ENCODE measurements at places on chromosomes 12 and 14.

DNA sequence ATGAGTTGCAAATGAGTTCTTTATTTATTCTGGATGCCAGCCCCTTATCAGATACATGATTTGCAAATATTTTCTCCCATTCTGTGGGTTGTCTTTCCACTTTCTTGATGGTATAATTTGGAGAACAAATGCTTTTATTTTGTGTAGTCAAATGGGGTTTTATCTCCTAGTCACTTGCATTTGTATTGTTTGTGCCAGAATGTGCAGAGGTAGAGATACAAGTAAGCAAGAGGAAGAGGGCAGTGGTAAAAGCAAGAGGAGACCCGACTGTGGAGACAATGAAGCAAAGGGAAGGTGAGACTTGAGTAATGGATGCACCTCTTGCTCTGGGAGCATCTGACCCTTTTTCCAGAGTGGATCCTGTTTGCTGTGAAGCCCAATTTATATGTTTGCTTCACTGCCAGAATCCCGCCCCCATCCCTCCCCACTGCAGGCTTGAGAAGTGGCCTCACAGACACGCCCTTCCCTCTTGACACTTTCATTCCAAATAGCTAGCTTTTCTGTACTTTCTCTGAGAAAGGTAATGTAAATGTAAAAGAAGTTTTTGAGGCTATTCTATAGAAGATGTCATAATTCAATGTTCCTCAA is 786 bp upstream of the PFKM start:
- no peak for DNase-seq

DNA sequence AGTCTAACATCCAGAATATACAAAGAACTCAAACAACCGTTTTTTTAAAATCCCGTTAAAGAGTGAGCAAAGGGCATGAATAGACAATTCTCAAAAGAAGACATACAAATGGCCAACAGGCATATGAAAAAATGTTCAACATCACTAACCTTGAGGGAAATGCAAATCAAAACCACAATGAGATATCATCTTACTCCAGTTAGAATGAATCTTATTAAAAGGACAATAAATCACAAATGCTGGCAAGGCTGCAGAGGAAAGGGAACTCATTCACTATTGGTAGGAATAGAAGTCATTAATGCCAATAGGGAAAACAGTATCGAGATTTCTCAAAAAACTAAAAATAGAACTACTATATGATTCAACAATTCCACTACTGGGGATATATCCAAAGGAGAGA is 520.1 kb downstream of the RMST start:
- DNase-seq, result no peak

DNA sequence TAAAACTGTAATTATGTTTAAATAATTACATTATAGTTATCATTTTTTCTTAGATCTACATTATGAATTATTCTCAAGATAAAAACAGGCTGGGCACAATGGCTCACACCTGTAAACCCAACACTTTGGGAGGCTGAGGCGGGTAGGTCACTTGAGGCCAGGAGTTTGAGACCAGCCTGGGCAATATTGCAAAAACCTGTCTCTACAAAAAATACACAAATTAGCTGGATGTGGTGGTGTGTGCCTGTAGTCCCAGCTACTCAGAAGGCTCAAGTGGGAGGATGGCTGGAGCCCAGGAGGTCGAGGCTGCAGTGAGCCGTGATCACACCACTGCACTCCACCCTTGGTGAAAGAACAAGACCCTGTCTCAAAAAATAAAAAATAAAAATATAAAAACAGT is 40.3 kb upstream of the KCNJ8 start:
- no peak for DNase-seq

DNA sequence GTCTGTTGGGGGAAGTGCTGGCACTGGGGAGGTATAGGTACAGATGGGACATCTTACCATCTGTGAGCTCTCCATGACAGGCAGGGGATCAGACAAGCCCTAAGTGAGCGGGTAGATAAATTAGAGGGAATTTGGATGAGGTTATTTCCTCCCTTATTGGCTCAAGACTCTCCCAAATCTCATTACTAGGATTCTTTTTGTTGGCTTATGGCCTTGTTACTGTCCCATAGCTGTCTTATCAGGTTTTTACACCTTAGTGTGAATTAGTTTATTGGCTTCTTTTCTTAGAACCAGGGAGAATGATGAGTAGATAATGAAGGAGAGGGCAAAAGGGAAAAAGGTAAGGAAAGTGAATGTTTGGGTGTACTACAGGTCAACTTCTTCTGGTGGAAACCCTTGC is 191.1 kb upstream of the PRICKLE1 start:
- DNase-seq, result no peak

- DNase-seq, result no peak
Measured at GRCh38 chr12:51391283-51392123, at the start of gene GALNT6. Gene GALNT6 (minus strand): TSS chr12:51391406. CDS start chr12:51379781, 11,625 bp downstream.

- DNase-seq, result no peak
Measured at GRCh38 chr12:68880660-68881325, 52.2 kb downstream of the CPM start.

DNA sequence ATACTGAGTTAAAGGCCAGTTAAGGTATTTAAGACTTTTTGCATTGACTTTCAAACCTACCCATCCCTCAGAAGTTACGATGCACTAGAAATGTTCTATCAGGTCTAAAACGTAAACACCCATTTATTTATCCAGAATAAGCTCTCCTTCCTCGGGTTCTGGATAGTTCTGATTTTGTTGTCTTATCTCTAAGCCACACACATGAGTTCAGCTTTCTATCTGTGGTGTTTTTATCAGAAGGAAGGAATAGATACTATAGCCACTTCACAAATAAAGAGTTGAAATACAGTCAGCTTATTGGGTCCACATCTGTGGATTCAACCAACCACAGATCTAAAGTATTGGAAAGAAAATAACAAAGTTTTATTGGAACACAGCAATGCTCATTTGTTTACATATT is 5.4 kb downstream of the SFSWAP start:
- DNase-seq, result no peak

- no peak for DNase-seq
Measured at GRCh38 chr12:18992336-18992735, 137.2 kb upstream of the PLEKHA5 start.

GRCh38 chr14:94361682-94362081 is 26.7 kb downstream of the SERPINA1 start:
- no peak for DNase-seq

GRCh38 chr12:10557766-10558165 is 52.1 kb downstream of the EIF2S3B start:
- no peak for DNase-seq

DNA sequence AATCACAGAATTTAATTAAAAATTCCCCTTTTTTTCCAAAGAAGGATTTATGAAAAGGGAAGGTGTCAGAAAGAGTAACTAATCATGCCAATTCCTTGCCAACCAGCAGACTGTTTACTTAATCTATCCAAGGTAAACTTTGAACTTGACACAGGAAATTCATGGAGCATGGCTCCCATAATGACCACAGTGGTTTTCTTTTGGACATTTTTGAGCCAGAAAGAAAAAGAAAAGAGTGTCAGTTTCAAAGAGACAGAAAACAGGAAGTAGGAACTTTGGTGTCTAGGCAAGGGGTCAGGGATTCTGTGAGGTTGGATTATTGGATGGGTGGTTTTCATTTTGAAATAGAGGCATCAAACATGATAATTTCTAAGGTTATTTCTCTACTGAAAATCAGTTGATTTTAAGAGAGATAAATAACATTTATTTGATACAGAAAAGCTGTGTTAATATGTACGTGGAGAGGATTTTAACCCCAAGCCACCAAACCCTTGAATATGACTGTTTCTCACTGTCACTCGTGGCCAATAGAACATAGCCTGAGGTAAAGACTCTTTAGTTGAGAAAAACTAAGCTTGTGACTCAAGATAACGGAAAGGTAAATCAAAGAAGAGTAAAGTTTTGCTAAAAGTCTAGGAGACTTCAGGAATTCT is 196.1 kb downstream of the TTC6 start:
- DNase-seq, result no peak

DNA sequence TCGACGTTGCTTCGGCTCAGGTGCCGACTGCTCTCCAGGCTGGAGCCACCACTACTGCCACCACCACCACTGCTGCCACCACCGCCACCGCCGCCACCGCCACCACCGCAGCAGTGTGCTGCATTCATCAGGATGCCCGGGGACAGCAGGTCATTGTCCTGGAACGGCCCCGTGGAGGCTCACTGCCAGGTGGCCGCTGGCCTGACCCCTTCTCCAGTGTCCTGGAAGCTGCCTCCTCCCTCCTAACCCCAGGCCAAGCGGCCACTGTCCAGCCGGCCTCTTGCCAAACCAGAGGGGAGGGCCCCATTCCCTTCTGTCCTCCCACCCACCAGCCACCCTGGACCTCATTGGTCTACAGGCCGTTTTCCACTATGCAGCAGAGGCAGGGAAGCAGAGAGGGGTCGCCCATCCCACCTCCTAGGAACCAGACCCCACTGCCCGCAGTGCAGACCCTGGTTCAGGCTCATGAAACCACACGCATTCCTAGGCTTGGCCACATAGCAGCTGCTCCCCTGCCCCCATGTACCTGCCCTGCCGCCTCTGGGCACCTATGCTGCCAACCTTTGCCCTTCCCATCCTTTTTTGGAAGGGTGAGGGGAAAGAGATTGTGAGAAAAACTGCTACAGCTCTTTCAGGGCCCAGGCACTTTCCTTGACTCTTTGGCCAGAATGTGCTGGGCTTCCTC is 15.2 kb downstream of the ARL6IP4 start:
- DNase-seq, result no peak

GRCh38 chr12:68352067-68352466 is 19.9 kb upstream of the MDM1 start:
- no peak for DNase-seq

DNA sequence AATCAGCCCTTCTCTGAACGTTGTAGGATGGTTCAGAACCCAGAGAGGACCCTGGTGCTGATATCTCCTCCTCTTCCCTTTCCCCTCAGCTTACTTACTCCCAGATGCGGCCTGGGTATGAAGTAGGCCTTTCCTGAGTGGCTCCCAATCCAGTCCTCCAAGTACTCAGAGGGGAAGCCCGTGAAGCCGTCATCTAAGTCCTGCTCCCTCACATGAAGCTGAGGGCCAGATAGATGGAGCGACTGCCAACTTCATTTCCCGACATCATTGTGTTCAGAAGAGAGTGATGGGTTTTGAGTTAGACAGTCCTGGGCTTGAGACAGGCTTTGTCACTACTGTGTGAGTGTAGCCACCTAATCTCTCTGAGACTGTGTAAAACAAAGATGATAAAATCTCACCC is 2.7 kb downstream of the APOLD1 start:
- DNase-seq, result no peak

GRCh38 chr14:91413547-91414474 is 3.8 kb downstream of the CCDC88C start:
- DNase-seq, result no peak

- DNase-seq, result no peak
Measured at GRCh38 chr12:76096079-76096646, 11.7 kb upstream of the NAP1L1 start.

DNA sequence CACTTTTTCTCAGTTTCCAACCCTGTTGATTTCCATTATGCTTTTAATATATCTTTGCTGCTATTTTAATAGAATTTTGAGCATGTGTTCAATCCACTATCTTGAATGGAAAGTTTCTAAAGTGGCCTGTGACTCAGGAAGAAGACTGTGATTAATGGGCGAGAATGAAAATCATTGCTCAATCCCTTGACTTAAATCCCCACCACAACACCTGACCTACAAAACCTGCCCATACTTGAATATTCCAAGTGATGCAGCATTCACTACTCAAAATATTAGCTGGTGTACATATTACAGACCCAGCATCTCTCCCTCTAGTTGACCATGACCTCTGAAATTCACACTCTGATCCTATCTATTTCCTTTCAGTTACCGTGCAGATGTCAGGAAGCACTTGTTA is 1.3 kb upstream of the OAS3 start:
- no peak for DNase-seq

DNA sequence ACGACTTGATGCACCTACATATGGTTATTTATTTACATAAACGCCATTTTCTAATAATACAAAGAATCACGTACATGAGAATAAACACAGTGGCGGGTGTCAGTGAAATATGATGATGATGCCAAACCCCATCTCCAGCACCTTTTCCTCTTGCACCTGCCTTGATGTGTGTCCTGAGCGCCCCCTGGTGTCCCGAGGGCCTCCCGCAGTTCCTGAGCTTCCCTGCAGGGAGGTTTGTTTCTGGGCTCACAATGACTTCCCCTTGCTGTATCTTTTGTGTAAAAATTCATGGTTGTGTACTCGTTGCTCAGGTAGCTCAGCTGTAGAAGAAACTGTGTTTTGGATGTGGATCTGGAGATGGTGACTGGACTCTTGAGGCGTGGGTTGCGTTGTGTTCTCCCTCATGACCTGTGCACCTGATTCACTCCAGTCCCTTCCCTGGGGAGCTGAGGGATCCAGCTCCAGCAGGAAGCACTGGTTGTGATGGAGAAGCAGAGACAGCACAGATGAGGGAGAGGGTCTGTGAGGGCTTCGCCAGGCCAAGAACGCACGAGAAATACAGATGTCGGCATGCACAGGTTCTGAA is 1037.8 kb downstream of the TMEM121 start:
- no peak for DNase-seq

DNA sequence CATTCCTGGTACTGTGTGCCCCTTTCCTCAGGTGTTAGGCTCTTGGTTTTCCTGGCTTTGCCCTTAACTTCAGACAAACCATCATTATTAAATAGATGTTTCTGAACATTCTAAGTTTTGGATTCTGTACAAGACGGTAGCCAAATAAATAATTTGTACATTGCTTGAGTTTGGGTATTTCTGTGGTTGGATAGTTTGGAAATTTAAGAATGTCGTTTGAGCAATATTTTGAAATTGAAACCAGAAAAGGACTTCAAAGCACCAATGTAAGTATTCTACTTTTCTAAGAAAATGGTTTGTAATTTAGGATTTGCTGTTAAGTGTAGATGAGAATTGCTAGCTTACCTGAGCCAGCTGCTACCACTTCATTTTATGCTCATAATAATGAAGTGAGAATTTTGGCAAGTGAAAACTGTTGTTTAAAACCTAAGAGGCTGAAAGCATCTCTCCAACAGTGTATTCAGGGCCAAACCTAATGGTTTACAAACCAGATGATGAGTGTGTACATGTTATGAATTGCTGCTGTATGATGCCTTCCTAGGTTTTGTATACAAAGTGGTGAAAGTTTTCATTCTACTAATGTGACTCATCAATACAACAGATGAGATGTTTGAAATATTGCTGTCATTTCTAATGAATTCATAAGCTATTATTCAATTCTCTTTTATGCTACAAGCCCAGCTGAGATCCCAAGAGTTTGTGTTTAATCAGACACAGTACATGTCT is 181.5 kb upstream of the PRKD1 start:
- no peak for DNase-seq

DNA sequence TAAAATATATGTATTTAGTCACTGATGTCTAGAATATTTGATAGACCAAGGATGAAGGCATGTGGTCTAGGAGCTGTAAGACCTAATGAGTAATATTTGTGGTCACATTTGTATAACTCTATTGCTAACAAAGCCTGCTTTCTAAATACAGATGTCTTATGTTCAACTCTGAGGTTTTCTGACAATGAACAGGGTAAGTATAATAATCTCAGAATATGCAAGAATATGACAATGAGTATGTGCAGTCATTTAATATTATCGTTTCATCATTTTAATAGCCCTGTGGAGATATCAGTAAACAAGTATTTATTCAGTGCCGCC is 389.6 kb downstream of the LRIG3 start:
- DNase-seq, result no peak
